ENCODE measurements at places on chromosomes 5 and 9. TPM values are rescaled to one million over a fixed set of nuclear protein-coding genes. Genes with fewer than 3 reads are reported as not detected.

COL23A1 gene
- 2.8 TPM for total RNA-seq

- DNase-seq, result no peak
These were observed 628.8 kb upstream of the DMAC1 start for GRCh38 chr9:8428389-8428788.

- peak; percentile 49 for DNase-seq
These were observed 14.2 kb upstream of the LARP1 start for GRCh38 chr5:154740957-154741356.

DNA sequence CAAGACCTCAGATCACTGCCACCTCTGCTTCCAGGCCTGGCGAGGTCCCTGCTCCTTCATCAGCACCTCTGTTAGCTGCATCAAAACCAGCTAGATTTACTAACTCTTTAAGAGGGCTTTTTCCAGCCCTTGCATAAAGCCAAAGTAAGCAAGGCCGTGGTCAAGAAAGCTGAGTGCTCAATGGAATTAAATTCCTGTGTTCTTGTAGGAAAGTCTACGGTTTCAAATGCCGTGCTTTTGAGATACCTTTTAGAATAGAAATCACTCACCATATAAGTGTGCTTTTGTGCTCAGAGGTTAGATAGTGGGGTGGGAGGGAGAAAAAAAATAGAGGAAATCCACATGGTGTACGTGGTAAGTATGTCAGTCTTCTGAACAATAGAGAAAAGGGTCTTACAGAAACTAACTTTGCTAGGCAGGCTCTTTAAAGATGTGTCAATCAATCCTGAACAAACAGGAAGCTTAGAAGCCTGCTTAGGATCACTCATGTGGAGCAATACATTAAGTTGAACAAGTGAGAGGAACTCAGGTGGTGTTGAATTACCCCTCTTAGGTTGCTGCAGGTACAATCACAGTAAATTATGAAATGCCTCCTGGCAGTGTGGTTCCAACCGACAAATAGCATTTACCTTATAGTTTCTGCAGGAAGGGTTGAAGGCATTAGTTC, 79.7 kb downstream of the SEMA6A start:
- no peak for DNase-seq

DNA sequence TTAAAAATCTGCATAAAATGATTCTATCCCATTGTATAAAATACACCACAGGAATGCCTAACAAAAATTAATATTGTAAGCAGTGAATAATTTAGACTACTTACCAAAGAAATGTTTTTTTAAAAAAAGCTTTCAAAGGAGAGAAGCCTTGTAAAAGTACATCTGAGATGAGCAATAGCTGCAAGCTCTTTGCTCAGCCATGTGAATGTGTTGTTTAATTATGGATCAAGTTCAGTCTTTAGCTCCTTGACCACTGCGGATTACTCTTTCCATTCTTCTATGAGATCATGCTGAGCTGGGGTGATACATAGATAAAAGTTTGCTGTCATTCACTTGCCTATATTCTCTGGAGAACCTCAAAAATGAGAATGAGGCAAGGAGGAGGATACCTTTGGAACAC, 782.4 kb upstream of the ZNF608 start:
- no peak for DNase-seq

Data from spinal cord (tissue), 10 donors.